AG08395 (cell line): ENCODE measurements at places on chromosomes 16 and 17.

- peak; percentile 86 for DNase-seq
Observed at GRCh38 chr17:8057691-8058114, 18.8 kb downstream of the ALOX15B start.

DNA sequence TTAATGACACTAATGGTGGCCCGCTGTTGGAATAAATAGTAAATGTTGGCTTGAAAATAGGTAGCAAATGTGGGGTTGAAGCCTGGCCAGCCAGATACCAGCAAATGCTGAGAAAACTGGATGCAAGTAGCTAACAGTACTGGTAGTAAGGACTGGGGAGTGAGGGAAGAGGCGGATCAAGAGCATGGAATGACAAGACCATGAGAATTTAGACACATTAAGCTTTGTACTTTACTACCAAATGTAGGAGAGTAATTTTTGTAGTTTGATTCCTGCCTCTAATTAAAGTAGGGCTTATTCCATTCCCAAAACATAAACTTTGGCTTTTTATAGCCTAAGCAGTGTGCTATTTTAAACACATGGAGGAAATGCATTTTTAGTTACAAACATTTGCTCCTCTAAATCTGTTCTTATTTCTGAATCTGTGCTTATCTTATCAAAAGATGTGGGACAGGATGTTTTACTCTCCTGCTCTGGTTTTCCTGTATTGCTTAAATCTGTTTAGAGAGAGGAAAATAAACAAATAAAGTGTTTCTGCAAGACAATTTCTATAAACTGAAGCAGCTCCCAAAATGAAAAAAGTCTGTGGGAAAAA, 44.1 kb downstream of the CFDP1 start:
- DNase-seq, result no peak

GRCh38 chr17:74873874-74874614, 1.2 kb upstream of the FDXR start:
- no peak for DNase-seq

- DNase-seq, result no peak
Observed at GRCh38 chr17:41580687-41581365, 5.9 kb downstream of the KRT14 start.

GRCh38 chr16:78407191-78407590, 307.7 kb downstream of the WWOX start:
- no peak for DNase-seq

DNA sequence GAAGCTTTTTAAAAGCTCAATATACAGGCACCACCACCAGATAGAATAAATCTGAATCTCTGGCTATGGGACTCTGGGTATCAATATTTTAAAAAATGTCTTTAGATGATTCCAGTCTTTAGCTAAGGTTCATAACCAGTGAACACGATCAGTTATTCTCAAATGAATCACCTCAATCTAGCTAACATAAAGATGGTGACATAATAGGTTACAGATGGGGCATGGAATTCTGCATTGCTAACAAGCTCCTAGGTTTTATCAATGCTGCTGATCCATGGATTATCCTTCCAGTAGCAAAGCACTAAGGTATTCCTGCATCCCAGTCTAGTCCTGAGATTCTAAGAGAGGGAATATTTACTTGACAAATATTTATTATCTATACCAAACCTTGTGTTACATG, 415.5 kb upstream of the CDH11 start:
- DNase-seq, result peak; percentile 11

- no peak for DNase-seq
Observed at GRCh38 chr17:67862614-67863217, 37.4 kb downstream of the BPTF start.

- no peak for DNase-seq
Observed at GRCh38 chr16:86342161-86342834, 168.0 kb upstream of the FOXF1 start.

DNA sequence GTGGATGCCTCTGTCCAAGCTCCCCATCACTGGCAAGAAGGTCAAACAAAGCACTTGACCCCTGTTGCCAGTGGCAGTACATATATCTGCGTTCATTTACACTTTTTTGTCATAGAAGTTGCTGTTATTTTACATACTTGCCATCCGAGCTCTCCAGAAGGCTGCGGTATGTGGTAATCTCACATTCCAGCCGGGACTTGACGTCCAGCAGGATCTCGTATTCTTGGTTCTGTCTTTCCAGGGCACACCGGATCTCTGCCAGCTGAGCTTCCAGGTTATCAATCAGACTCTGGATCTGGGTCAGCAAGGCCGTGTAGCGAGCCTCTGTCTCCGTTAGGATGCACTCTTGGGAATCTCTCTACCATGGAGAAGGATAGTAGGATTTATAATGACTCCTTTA, 6.6 kb downstream of the KRT39 start:
- DNase-seq, result no peak

DNA sequence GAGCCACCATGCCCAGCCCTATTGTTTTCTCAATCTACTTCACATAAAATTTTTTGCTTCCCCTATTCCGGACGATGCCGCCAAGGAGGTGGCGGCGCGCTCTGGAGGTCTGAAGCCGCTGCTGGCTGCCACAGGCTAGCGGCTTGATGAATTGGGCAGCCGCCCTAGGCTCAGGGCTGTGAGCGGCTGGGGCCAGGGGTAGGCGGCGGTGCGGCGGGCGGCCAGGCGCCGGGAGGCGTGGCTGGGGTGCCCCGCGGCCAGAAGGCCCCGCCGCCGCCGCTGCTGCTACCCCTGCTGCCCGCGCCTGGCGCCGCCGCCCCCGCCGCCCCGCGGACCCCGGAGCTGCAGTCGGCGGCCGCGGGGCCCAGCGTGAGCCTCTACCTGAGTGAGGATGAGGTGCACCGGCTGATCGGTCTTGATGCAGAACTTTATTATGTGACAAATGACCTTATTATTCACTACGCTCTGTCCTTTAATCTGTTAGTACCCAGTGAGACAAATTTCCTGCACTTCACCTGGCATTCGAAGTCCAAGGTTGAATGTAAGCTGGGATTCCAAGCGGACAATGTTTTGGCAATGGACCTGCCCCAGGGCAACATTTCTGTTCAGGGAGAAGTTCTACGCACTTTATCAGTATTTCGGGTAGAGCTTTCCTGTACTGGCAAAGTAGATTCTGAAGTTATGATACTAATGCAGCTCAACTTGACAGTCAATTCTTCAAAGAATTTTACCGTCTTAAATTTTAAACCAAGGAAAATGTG, 41.7 kb downstream of the ANKFY1 start:
- no peak for DNase-seq

DNA sequence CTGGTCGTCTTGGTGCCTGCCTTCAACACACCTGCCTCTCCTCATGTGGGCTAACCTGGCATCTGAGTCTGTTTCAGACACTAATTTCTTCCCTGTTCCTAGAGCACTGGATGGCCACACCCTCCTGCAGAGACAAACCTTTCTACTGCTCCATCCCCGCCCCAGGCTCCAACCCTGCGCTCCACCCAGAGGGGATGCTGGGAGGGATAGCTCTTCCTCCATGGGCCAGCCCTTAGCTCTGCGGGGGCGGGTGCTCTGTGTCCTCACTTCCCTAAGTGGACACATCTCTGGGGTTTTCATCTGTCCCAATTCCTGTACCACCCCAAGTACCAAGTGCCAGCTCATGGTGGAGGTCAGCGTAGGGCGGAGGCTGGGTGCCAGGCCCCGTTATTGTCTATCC, 11.0 kb upstream of the CRISPLD2 start:
- DNase-seq, result no peak

- no peak for DNase-seq
Observed at GRCh38 chr17:28482551-28483199, 9.2 kb downstream of the SLC13A2 start.

- no peak for DNase-seq
Observed at GRCh38 chr17:65737451-65737850, 176.0 kb upstream of the AXIN2 start.

- DNase-seq, result no peak
Observed at GRCh38 chr17:59504821-59505220, 60.6 kb upstream of the DHX40 start.

- peak; percentile 3 for DNase-seq
Observed at GRCh38 chr17:51397361-51398127, 137.2 kb downstream of the UTP18 start.
